ENCODE measurements at places on chromosomes 5 and 9.
A peak's percentile ranks its signal among the peaks of the same experiment; 100 is the strongest.

DNA sequence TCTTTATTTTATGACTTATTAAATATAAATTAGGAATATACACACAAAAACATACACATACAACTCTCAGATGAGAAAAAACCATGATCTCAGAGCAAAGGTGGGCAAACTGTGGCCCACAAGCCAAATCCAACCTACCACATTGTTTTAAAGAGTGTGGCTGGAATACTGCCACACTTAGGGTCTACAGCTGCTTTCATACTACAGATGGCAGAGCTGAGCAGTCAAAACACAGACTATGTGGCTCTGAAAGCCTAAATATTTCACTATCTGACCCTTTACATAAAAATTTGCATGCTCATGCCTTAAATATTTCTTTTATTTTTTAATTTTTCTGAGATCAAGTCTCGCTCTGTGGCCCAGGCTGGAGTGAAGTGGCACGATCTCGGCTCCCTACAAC is 28.3 kb downstream of the LEAP2 start:
- no peak overlapping the region for H3K4me3 ChIP-seq
- H3K36me3 ChIP-seq: peaks cover 45% of the 10 kb centered on the region
- no peak for DNase-seq
- no peaks in the 10 kb centered on the region for H3K27me3 ChIP-seq
- H3K4me1 ChIP-seq: no peaks in the 10 kb centered on the region
- H3K27ac ChIP-seq: no peak overlapping the region

DNA sequence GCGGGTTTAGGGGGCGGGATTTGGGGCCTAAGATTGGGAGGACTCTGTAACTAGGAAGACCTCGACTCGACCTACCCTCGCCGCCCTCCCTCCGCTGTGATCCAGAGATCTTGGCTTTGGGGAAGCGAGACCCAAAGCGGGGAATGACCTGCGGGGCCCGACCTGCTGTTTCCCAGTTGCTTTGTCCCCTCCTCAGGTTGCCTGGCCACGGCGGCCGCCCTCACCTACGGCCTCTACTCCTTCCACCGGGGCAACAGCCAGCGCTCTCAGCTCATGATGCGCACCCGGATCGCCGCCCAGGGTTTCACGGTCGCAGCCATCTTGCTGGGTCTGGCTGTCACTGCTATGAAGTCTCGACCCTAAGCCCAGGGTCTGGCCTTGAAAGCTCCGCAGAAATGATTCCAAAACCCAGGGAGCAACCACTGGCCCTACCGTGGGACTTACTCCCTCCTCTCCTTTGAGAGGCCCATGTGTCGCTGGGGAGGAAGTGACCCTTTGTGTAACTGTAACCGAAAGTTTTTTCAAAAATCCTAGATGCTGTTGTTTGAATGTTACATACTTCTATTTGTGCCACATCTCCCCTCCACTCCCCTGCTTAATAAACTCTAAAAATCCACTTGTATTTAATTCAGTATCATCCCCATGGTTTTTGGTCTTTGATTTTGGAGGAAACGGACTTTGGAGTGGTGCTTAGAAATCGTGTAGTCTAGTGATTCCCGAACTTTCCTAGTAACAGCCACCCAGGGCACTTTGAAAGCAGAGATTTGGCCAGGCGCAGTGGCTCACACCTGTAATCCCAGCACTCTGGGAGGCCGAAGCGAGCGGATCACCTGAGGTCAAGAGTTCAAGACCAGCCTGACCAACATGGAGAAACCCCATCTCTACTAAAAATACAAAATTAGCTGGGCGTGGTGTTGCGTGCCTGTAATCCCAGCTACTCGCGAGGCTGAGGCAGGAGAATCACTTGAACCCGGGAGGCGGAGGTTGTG is 878 bp downstream of the HIGD2A start:
- H3K27me3 ChIP-seq: no peaks in the 10 kb centered on the region
- no peak for DNase-seq
- peaks cover 29% of the 10 kb centered on the region for H3K4me1 ChIP-seq
- peaks cover 31% of the 10 kb centered on the region for H3K36me3 ChIP-seq
- H3K4me3 ChIP-seq: peak overlapping the region; percentile 95

DNA sequence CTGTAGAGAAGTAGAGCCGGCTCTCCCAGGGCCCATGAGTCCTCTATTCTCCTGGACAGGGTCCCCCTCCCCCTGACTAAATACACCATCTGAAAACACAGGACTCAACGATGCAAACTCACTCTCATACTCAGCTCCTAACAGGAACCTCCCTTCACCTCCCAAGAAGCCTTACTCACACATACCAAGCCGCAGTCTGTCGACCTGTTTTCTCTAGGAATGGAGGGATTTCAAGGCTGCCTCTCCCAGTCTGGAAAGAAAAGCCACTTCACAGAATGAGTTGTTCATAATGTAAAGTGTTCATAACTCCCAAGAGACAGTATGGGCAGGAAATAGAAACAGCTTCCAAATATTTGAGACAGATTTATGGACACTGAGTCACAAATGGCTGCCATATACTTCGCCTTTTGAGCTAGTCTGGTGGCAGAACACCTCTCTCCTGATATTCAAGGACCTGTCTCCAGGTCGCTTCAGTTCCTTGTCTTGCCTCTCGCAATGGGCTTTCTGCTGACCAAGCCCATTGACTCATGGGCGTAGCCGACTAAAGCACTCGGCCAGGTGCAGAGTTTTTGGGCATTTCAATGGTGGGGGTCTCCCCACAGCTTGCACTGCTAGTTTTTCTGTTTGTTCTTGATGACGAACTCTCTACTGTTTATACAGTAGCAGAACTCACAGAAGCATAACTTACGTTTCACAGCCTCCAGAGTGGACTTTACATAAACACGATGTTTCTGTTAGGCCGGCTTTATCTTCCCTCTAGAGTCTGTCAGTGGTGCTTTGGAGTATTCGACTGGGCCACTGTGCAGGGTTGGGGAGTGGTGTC is 25.0 kb upstream of the IL17B start:
- DNase-seq: no peak
- H3K4me3 ChIP-seq: no peak overlapping the region
- H3K27me3 ChIP-seq: no peaks in the 10 kb centered on the region
- no peaks in the 10 kb centered on the region for H3K36me3 ChIP-seq

GRCh38 chr9:92133949-92134604 is 18.9 kb upstream of the SPTLC1 start:
- no peak overlapping the region for H3K4me3 ChIP-seq
- H3K27me3 ChIP-seq: peaks cover 21% of the 10 kb centered on the region
- peak; percentile 78 for DNase-seq

DNA sequence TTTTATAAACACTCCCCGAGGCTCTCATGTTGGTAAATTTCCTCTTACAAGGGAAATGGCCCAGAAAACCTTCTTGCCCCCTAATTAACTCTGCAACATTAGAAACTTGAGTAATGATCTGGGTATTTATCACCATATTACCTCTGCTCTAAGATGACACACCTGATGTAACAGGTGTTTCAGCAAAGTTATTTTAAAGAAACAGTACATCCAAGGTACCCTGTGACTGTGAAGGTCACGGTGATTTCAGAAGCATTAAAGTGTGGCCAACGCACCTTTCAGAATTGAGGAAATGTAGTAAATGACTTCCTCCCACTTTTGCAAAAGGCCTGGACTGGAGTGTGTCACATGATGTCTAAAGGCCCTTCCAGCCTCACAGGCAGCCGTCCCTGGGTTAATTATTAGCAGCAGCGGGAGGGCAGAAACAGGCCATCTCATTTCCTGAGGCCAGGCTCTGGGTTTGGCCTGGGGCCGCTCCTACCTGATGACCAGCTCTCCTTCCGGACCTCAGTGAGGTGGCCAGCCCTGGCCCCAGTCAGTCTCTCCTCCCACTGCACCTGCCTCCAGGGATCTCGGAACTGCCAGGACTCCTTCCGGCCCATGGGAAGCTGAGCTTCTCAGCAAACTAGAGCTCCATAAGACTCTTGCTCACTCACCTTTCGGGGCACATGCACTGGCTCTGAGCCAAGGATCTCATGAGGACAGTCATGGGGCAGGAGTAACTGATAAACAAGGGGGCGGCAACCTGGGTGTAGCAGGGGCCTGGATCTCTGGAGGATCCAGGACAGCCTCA is 20.7 kb downstream of the PTPN3 start:
- H3K4me3 ChIP-seq: no peak overlapping the region
- H3K27ac ChIP-seq: no peak overlapping the region
- H3K27me3 ChIP-seq: no peaks in the 10 kb centered on the region
- no peak for DNase-seq
- no peaks in the 10 kb centered on the region for H3K36me3 ChIP-seq

GRCh38 chr9:37905776-37906175 is 1.8 kb upstream of the SLC25A51 start:
- DNase-seq: no peak
- no peaks in the 10 kb centered on the region for H3K36me3 ChIP-seq
- no peak overlapping the region for H3K27ac ChIP-seq
- H3K4me3 ChIP-seq: no peak overlapping the region
- no peaks in the 10 kb centered on the region for H3K27me3 ChIP-seq

DNA sequence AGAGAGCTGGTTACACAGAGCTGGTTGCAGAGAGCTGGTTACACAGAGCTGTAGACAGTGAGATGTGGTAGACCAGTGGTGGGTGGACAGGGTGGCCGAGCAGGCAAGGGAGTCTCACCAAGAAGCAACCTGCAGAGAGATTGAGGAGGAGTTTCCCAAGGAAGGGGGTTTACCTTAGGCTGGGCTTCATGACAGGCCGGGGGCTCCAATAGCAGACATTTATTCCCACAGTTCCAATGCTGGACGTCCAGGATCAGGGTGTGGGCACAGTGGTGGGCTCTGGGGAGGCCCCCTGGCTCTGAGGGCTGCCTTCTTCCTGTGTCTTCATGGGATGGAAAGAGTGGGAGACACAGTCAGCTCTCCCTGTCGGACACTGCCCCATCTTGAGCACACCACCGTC is 386.9 kb upstream of the IRX4 start:
- no peak overlapping the region for H3K27ac ChIP-seq
- DNase-seq: no peak
- no peaks in the 10 kb centered on the region for H3K4me1 ChIP-seq
- H3K36me3 ChIP-seq: no peaks in the 10 kb centered on the region
- H3K4me3 ChIP-seq: no peak overlapping the region

DNA sequence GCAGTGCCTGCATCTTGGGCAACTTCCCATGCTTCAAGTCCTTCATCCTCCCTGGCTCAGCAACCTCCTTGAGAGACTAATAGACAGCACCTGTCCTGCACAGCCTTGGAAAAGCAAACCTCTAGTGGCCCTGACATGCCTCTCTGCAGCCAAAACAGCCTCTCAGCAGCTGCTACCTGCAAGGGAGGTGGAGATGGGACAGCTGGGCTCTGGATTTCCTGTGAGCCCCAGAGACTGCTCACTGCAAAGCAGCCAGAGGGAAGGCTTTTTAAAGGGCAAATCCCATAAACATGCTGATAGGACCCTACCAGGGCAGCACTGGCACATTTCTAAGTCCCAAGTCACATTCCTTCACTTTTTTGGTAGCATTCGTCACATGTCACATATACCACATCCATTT is 31.5 kb upstream of the MYORG start:
- H3K4me3 ChIP-seq: no peak overlapping the region
- H3K27ac ChIP-seq: no peak overlapping the region
- no peak for DNase-seq
- H3K27me3 ChIP-seq: no peaks in the 10 kb centered on the region
- no peaks in the 10 kb centered on the region for H3K4me1 ChIP-seq
- H3K36me3 ChIP-seq: peaks cover 4% of the 10 kb centered on the region

DNA sequence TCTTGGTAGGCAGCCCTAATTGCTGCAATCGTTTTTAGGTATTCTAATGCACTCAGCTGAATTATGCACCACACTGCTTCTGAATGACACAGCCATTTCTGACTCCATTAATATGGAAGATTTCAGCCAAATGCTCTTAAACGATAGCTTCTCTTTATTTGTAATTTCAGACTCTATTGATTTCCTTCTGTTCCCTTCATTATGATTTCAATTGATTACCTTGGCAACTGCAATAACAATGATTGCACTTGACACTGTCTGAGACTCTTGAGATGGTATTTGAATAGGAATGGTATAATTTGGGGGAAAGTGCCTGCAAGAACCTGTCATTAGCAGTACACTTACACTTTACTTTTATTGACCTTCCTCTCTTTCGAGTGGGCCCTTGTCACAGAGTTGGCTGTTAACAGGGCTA is 296.1 kb upstream of the DMAC1 start:
- no peaks in the 10 kb centered on the region for H3K4me1 ChIP-seq
- H3K27me3 ChIP-seq: no peaks in the 10 kb centered on the region
- no peak overlapping the region for H3K4me3 ChIP-seq
- DNase-seq: no peak
- no peak overlapping the region for H3K27ac ChIP-seq
- no peaks in the 10 kb centered on the region for H3K36me3 ChIP-seq

DNA sequence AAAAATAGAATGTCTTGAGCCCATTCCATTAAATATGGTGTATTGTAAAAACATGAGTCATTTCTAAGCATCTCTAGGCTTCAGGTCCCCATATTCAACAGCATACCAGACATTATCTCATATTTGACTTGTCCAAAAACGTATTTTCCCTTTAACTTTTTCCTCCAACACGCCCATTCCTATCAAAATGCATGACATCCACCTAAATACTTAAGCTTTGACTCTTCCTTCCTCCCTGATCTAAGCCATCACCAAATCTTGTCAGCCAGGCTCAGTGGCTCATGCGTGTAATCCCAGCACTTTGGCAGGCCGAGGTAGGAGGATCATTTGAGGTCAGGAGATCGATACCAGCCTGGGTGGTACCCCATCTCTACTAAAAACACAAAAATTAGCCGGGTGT is 23.9 kb downstream of the VCP start:
- H3K4me1 ChIP-seq: no peaks in the 10 kb centered on the region
- no peak overlapping the region for H3K27ac ChIP-seq
- no peaks in the 10 kb centered on the region for H3K27me3 ChIP-seq
- H3K4me3 ChIP-seq: no peak overlapping the region
- peaks cover 25% of the 10 kb centered on the region for H3K36me3 ChIP-seq
- DNase-seq: no peak

GRCh38 chr9:136617746-136618579 is 44.8 kb upstream of the EGFL7 start:
- peaks cover 49% of the 10 kb centered on the region for H3K4me1 ChIP-seq
- H3K27ac ChIP-seq: peak overlapping the region; percentile 68
- H3K4me3 ChIP-seq: no peak overlapping the region
- no peaks in the 10 kb centered on the region for H3K27me3 ChIP-seq

DNA sequence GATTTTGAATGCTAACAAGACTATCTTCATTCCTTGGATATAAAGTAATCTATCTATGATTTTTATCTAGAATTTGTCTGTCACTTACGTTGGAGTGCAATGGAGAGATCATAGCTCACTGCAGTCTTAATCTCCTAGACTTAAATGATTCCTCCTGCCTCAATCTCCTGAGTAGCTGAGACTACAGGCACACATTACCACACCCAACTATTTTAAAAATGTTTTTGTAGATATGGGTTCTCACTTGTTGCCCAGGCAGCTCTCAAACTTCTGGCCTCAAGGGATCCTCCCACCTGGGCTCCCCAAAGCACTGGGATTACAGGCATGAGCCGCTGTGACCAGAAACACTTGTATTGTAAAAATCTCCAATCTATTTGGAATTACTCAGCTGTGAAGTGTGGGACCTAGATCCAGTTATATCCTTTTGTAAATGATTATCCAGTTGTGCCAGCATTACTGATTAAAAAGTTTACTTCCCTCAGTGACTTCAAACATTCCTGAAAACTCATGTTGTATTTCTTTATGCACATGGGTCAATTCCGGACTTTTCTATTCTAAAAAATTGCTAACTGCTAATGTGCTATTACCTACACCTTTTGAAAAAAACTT is 1793.8 kb upstream of the WWC1 start:
- H3K36me3 ChIP-seq: no peaks in the 10 kb centered on the region
- no peak overlapping the region for H3K4me3 ChIP-seq
- H3K27me3 ChIP-seq: no peaks in the 10 kb centered on the region
- no peak overlapping the region for H3K27ac ChIP-seq
- DNase-seq: no peak
